K562 (cell line): ENCODE measurements at places on chromosomes 4 and X. TPM values are rescaled to one million over a fixed set of nuclear protein-coding genes. Genes with fewer than 3 reads are reported as not detected.

GRCh38 chr4:148341980-148342800, 100.0 kb downstream of the NR3C2 start:
- H3K4me3 ChIP-seq: no peak overlapping the region
- no peak overlapping the region for H3K27ac ChIP-seq
- no peaks in the 10 kb centered on the region for H3K27me3 ChIP-seq
- no peaks in the 10 kb centered on the region for H3K4me1 ChIP-seq
- no peak for DNase-seq
- H3K36me3 ChIP-seq: no peaks in the 10 kb centered on the region

The ARL9 gene
- total RNA-seq: 0.11 and 0.22 TPM in 2 replicates

The SH3RF1 gene
- total RNA-seq: 0.16 TPM in 2 replicates

GRCh38 chrX:47864300-47864699, 27.6 kb downstream of the ZNF81 start:
- no peaks in the 10 kb centered on the region for H3K4me1 ChIP-seq
- H3K4me3 ChIP-seq: no peak overlapping the region
- no peak for DNase-seq
- no peak overlapping the region for H3K27ac ChIP-seq

GRCh38 chr4:10022346-10023049, 1.2 kb upstream of the SLC2A9 start:
- H3K4me1 ChIP-seq: peaks cover 12% of the 10 kb centered on the region
- H3K4me3 ChIP-seq: no peak overlapping the region
- H3K36me3 ChIP-seq: no peaks in the 10 kb centered on the region
- no peak for DNase-seq
- peaks cover 26% of the 10 kb centered on the region for H3K27me3 ChIP-seq

GRCh38 chr4:172543249-172543648, 625.4 kb upstream of the GALNT7 start:
- no peaks in the 10 kb centered on the region for H3K4me1 ChIP-seq
- DNase-seq: no peak
- H3K36me3 ChIP-seq: no peaks in the 10 kb centered on the region
- no peak overlapping the region for H3K27ac ChIP-seq
- no peak overlapping the region for H3K4me3 ChIP-seq
- H3K27me3 ChIP-seq: no peaks in the 10 kb centered on the region

GRCh38 chr4:140003876-140004548, 150.0 kb downstream of the MAML3 start:
- H3K4me1 ChIP-seq: no peaks in the 10 kb centered on the region
- no peak for DNase-seq
- H3K36me3 ChIP-seq: no peaks in the 10 kb centered on the region
- H3K4me3 ChIP-seq: no peak overlapping the region

The CPXCR1 gene
- total RNA-seq: not detected in 2 replicates

GRCh38 chrX:68443155-68443868, 10.0 kb upstream of the OPHN1 start:
- no peak for DNase-seq
- no peak overlapping the region for H3K27ac ChIP-seq
- H3K4me1 ChIP-seq: peaks cover 4% of the 10 kb centered on the region; the same call in 2 of the 3 replicates
- no peaks in the 10 kb centered on the region for H3K27me3 ChIP-seq

DNA sequence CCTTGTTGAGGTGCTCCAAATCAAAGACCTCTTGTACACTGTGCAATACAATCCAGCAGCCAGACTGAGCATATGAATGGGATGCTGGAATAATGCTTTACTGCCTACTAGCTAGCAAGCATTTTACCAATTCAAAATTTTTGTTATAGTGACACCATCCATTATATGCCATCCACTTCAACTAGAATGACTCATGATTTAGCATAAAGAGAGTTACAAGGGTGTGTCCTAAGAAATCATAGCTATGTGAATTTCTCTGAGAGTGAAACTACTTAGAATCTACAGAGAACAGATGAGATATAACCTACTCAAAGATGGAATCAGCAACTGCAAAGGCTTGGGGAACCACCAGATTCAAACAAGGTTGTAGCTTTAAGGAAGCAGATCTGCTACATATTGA, 221.9 kb downstream of the LHFPL1 start:
- H3K4me1 ChIP-seq: no peaks in the 10 kb centered on the region
- H3K27me3 ChIP-seq: no peaks in the 10 kb centered on the region
- no peak overlapping the region for H3K4me3 ChIP-seq
- DNase-seq: no peak
- H3K27ac ChIP-seq: no peak overlapping the region
- H3K36me3 ChIP-seq: no peaks in the 10 kb centered on the region

The MAGEB1 gene
- total RNA-seq: 32.6 and 32.8 TPM in 2 replicates

The CFAP299 gene
- total RNA-seq: 0.09 and 0.67 TPM in 2 replicates

DNA sequence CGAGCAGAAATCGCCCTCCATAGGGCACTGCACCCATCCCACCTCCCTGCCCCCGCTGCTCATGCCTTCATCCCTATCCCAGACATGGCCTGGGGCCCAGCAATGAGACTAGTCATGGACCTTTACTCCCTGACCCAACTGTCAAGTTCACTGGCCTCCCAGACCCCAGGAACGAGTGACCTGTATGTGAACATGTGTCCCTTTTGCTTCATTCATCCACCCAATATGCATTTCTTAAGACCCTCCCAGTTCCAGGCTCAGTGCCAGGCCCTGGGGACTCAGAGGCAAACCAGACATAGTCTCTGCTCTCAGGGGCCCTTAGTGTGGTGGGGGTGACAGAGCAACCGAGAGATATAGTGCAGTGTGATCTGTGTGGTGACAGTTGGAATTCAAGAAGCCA, 67.0 kb downstream of the EFNB1 start:
- DNase-seq: no peak
- no peaks in the 10 kb centered on the region for H3K36me3 ChIP-seq
- peaks cover 30% of the 10 kb centered on the region for H3K4me1 ChIP-seq

The MTTP gene
- total RNA-seq: 0.04 and 0.40 TPM in 2 replicates

- no peak overlapping the region for H3K27ac ChIP-seq
- H3K27me3 ChIP-seq: no peaks in the 10 kb centered on the region
- H3K36me3 ChIP-seq: no peaks in the 10 kb centered on the region
- DNase-seq: peak; percentile 69
Measured at GRCh38 chr4:116358633-116359222, 726.6 kb downstream of the TRAM1L1 start.

GRCh38 chrX:11609109-11609508, 56.6 kb downstream of the ARHGAP6 start:
- no peak overlapping the region for H3K4me3 ChIP-seq
- no peak for DNase-seq
- no peaks in the 10 kb centered on the region for H3K27me3 ChIP-seq
- no peaks in the 10 kb centered on the region for H3K4me1 ChIP-seq

- peaks cover 47% of the 10 kb centered on the region for H3K36me3 ChIP-seq
- H3K27ac ChIP-seq: peak overlapping the region; percentile 81
- H3K4me3 ChIP-seq: no peak overlapping the region
- H3K4me1 ChIP-seq: peaks cover 26% of the 10 kb centered on the region
- no peaks in the 10 kb centered on the region for H3K27me3 ChIP-seq
- no peak for DNase-seq
Measured at GRCh38 chrX:65697211-65697641, 29.8 kb downstream of the MSN start.

- H3K27me3 ChIP-seq: no peaks in the 10 kb centered on the region
- H3K27ac ChIP-seq: no peak overlapping the region
- no peak overlapping the region for H3K4me3 ChIP-seq
- peaks cover 71% of the 10 kb centered on the region for H3K36me3 ChIP-seq
- no peak for DNase-seq
Measured at GRCh38 chr4:55444827-55445226, 49.1 kb downstream of the TMEM165 start.

The SYTL5 gene
- 0.09 TPM in 2 replicates for total RNA-seq

- H3K27me3 ChIP-seq: no peaks in the 10 kb centered on the region
- H3K4me1 ChIP-seq: no peaks in the 10 kb centered on the region
- no peak overlapping the region for H3K27ac ChIP-seq
Measured at GRCh38 chr4:104901438-104901837, 245.2 kb upstream of the TET2 start.

The MAGEB4 gene
- not detected in 2 replicates for total RNA-seq

DNA sequence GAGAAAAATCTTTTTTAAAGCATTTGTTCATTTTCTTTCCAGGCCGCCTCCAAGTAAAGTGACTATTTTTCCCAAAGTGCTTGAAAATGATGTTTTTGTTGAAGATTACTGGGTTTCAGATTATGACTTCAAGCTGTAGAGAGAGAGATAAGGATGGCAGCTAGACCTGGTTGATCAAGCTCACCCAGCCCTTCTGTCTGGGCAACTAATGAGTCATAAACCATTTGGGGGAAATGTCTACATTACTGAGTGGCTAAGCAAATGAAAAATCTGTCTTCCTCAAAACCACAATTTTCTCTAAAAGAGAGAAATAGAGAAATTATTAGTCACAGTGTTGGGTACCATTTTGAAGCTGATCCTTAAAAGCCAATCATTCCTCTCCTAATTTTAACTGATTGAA, 355.4 kb upstream of the CPEB2 start:
- no peak for DNase-seq
- H3K27me3 ChIP-seq: no peaks in the 10 kb centered on the region
- no peaks in the 10 kb centered on the region for H3K36me3 ChIP-seq

DNA sequence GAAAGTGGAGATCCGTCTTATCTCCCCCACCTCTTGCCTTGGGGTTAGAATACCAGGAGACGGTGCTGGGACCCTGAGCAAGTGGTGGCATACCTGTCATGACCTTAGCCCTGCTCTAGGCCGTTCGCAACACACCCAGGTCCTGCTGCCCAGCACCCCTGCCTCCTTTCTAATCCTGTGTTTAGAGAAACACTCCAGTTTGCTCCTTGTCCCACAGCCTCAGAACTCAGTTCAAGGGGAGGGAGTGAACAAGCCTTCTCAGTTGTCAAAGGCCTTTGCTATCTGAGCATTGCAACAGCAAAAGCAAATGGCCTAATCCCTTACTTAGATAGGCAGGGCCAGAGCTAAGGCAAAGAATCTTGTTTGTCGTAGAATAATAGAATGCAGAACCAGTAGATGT, 67.9 kb downstream of the CHRNA9 start:
- H3K36me3 ChIP-seq: no peaks in the 10 kb centered on the region
- H3K4me3 ChIP-seq: no peak overlapping the region
- peaks cover 19% of the 10 kb centered on the region for H3K27me3 ChIP-seq
- no peaks in the 10 kb centered on the region for H3K4me1 ChIP-seq

GRCh38 chr4:125994024-125994423, 679.3 kb downstream of the FAT4 start:
- H3K27me3 ChIP-seq: 0 out of 2 replicates have a peak, but pooled peaks cover 3% of the 10 kb centered on the region
- DNase-seq: no peak
- no peaks in the 10 kb centered on the region for H3K36me3 ChIP-seq
- H3K4me3 ChIP-seq: no peak overlapping the region

The ANXA10 gene
- total RNA-seq: not detected in 2 replicates

DNA sequence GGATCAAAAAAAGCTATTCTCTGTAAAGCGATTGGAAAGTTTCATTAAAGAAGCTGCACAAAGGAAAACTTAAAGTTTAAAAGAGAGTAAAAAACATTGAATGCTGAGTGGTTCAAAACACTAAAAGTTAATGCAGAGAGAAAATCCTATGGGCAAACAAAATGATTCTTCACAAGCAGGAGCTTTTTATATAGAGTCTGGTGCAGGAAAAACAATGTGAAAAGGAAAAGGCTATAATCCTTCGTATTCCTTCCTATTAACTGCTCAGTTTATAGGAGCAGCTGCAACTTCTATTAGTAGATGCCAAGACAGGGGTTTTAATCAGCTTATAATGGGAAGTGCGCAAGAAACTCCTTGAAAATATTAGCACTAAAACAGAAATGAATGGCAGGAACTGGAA, 100.7 kb downstream of the PDGFC start:
- H3K27me3 ChIP-seq: no peaks in the 10 kb centered on the region
- no peak overlapping the region for H3K27ac ChIP-seq
- H3K36me3 ChIP-seq: no peaks in the 10 kb centered on the region
- DNase-seq: no peak
- no peaks in the 10 kb centered on the region for H3K4me1 ChIP-seq

DNA sequence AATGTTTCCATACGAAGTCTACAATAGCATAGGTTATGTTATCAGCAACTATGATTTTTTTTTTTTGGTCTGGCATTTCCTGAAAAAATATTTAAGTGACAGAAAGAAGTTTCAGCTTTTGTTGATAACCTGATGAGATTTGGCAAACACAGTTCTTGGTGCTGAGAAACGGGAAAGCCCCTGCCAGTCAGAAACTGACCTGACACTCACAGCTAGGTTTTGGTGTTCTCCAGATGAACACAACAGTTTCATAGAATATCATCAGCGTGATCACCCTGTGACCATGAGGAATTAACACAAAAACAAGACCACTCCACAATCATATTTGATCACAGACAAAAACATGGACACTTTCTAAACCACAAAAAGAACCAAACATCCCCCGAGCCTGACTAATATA, 152.5 kb upstream of the DCAF8L1 start:
- H3K4me3 ChIP-seq: no peak overlapping the region
- no peak for DNase-seq
- H3K27me3 ChIP-seq: no peaks in the 10 kb centered on the region
- no peaks in the 10 kb centered on the region for H3K4me1 ChIP-seq
- H3K36me3 ChIP-seq: no peaks in the 10 kb centered on the region
- H3K27ac ChIP-seq: no peak overlapping the region

The FAM241A gene
- total RNA-seq: 5.0 and 5.4 TPM in 2 replicates

DNA sequence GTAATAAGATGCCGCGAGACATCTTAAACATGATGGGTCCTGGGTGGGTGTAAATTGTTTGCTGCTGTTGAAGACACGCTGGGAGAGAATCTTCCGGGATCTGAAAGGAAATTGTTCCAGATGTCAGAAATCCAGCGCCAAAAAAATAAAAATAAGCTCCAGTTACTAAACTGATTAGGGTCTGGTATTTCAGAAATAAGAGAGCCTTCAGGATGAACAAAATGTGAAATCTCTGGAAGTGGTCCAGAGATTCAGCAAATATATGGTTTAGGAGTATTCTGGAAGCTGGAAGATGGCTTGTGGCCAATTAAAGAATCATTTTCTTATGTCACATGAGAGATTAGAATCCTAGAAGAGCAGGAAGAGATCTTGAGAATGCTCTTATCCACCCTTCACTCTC, 75.8 kb upstream of the NHS start:
- H3K4me1 ChIP-seq: no peaks in the 10 kb centered on the region
- H3K27me3 ChIP-seq: no peaks in the 10 kb centered on the region
- H3K4me3 ChIP-seq: no peak overlapping the region
- no peak overlapping the region for H3K27ac ChIP-seq

The SMIM43 gene
- not detected in 2 replicates for total RNA-seq

The MPP1 gene
- total RNA-seq: 290 and 305 TPM in 2 replicates

The TMSB15C gene
- not detected in 2 replicates for total RNA-seq

DNA sequence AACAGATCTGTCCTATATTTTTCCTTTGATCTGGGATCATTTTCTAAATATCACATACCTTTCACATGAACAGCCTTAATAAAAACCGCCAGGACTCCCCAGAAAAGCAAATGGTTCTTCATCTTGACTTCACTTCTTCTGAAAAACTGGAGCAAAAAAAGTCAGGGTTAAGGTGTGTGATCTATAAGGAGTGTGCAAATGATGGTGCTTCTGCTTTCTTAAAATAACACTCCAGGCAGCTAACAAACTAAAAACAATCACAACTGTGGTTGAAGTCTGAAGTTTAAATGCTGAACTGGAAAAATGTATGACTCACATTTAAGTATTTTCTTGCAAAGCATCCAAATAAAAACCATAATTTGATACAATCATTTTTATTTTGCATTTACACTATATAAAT, at the start of gene JCHAIN:
Gene JCHAIN, minus strand, starts transcription at position 140 of the 400 bp plus-strand sequence. Its CDS starts 18 bp downstream, at position 122.
- no peaks in the 10 kb centered on the region for H3K36me3 ChIP-seq
- DNase-seq: no peak
- no peaks in the 10 kb centered on the region for H3K27me3 ChIP-seq
- H3K4me1 ChIP-seq: no peaks in the 10 kb centered on the region
- H3K27ac ChIP-seq: no peak within 1 kb of the TSS

The ASB11 gene
- total RNA-seq: not detected in 2 replicates
